ENCODE measurements at places on chromosomes 6 and 20. TPM values are rescaled to one million over a fixed set of nuclear protein-coding genes. Genes with fewer than 3 reads are reported as not detected.
A peak's percentile ranks its signal among the peaks of the same experiment; 100 is the strongest.

GRCh38 chr6:125787791-125788190 is 3.0 kb upstream of the NCOA7 start:
- peak; percentile 75 for DNase-seq

DNA sequence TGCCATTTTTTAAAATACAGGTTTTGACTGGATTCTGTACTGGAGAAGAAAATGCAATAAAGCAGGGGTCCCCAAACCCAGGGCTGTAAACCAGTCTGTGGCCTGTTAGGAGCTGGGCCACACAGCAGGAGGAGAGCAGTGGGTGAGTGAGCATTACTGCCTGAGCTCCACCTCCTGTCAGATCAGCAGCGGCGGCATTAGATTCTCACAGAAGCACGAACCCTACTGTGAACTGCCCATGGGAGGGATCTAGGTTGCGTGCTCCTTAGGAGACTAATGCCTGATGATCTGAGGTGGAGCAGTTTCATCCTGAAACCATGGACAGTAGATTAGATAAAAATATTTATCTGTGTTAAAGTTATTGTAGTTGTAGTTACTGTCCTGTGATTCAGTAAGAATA is 21.1 kb upstream of the FBXO9 start:
- DNase-seq: peak; percentile 56

DNA sequence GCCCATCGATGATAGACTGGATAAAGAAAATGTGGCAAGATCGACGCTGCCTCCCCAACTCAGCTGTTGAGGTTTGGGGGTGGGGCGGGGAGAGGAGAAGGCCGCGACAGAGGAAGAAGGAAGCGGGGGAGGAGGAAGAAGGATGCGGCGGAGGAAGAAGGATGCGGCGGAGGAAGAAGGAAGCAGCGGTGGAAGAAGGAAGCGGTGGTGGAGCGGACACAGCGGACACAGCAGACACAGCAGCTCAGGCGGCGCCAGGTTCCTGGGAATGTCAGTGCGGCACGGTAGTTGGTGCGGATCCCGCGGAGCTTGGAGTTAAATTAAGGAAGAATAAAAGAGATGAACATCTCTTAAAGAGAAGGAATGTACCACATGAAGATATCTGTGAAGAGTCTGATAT is 163.9 kb upstream of the NT5E start:
- DNase-seq: no peak

- DNase-seq: peak; percentile 86
Observed at GRCh38 chr6:30541515-30542403, 14.5 kb downstream of the GNL1 start.

- DNase-seq: no peak
Observed at GRCh38 chr6:65450451-65450850, 256.6 kb downstream of the EYS start.

DNA sequence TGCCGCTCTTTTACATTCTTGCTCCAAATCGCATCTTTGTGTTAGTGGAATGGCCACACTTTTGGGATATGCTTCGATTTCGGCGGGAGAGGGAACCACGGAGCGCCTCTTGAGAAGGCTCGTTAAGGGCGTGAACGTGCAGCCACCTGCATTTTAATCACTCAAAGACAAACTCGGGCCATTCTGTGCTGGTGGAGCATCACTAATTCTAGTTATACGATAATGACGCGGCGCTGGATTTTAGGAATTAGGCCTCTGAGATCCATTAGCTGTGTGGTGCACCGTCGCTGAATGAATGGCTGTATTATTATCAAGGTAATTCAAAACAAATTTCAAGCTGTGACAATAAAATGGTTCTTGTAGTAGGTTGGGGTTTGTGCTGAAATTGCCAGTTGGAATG is 305.6 kb downstream of the CDH4 start:
- DNase-seq: no peak

DNA sequence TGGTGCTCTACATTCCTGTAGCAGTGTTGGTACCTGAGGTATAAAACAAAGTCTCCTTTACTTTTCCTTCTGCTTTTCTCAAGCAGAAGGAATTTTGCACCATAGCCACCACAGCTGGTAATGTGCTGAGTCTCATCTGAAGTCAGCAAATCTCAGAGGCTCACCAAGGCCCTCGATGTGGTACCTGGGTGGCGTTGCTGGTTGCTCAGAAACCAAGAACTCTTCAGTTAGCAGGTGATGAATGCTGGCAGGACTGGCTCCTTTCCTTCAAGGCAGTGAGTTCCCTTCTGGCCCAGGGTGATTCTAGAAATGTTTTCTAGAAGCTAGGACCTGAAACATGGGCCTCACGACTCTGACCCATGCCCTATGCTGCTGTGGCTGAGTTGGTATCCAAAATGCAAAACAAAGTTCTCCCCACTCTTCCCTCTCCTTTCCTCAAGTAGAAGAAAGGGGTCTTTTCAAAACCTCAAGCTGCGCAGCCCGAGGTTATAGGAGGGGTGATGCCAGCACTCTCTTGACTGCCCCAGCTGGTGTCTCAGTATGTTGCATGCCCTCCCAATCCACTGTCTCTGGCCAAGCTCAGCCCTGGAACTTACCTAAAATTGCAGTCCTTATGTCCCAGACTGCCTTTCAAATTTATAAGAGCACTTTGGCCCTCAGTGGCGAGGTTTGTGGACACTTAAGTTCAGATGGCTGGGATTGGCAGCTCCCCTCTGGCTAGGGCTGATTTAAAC is 592.3 kb downstream of the FRK start:
- DNase-seq: no peak

SLC2A10 gene
- 15.6 TPM for total RNA-seq

Data from cardiac muscle cell (in vitro differentiated cells and primary cell).